PC-9 (cell line): ENCODE measurements at places on chromosomes 1 and 21.

- no peak for DNase-seq
These were observed 605.3 kb upstream of the USP24 start for GRCh38 chr1:55820501-55820900.

- no peak for DNase-seq
These were observed 9.8 kb downstream of the PEX14 start for GRCh38 chr1:10484521-10484920.

- DNase-seq, result no peak
These were observed 96.7 kb downstream of the GALNT2 start for GRCh38 chr1:230163719-230164118.

GRCh38 chr1:216055004-216055403 lies 368.2 kb downstream of the USH2A start:
- DNase-seq, result no peak

- peak; percentile 22 for DNase-seq
These were observed 776 bp downstream of the ITSN1 start for GRCh38 chr21:33642896-33643657.

DNA sequence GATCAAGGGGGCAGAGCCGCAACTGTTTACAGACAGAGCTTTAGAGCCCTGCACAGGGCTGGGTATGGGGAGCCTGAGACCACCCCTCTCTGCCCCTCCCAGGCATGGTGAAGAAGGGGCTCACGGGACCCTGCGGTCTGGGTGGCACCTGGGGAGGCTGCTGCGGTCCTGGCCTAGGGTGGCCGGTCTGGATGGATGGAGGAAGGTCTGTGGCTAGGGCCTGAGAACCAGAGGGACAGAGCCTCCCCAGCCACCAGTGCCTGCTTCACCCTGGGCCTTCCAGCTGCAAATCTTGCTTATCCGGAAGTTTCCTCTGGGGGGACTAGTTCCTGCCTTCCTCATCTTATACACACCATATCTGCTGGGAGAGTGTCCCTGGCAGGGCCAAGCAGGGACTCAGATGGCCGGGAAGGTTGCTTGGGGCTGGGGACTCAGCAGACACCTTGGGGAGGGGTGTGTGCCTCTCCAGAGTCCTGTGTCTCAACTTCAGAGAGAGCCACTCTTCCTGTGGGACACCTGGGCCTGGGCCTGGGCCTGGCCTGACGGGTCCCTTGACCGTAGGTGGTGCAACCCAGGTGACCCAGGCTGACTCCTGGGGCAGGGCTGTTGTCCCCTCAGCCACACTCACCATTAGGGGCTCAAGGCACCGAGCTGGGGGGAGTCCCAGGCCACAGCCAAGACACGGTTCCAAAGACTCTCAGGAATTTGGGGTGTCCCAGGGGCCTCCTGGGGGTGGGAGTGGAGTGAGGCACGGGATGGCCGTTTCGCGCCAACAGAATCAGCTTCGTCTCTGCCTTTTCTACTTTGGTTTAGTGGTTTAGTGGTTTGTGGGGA lies 52.0 kb upstream of the ACTRT2 start:
- DNase-seq, result no peak

GRCh38 chr1:3925762-3926161 lies 25.7 kb upstream of the C1orf174 start:
- no peak for DNase-seq

DNA sequence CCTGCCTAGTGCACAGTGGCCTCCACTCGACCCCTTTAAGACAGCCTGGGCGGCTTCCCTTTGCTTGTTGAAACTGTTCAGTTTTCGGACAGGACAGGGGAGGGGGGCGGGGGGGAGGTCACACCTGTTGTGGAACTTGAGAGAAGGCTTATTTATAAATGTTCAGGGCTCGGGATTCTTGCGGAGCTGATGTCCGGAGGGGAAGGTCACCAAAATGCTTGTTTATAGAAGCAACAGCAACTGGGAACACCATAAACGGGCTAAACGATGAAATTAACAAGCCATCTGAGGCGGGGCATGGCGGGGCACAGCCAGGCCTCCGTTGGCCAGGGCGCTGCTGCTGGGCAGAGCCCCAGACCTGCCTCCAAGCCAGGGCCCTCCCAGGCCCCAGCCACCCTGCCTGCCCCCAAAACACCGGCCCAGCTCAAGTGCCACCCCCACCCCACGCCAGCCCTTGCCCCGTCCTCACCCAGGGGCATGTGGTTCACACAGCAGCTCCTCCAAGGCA lies 59.8 kb upstream of the CASZ1 start:
- DNase-seq, result no peak

GRCh38 chr1:218361298-218362065 lies 16.3 kb downstream of the TGFB2 start:
- no peak for DNase-seq

GRCh38 chr1:206524739-206525364 lies 17.5 kb downstream of the RASSF5 start:
- peak; percentile 56 for DNase-seq

- no peak for DNase-seq
These were observed 26.1 kb downstream of the ARMH1 start for GRCh38 chr1:44700573-44700972.

GRCh38 chr1:53683986-53684740 lies 54.8 kb downstream of the GLIS1 start:
- no peak for DNase-seq

DNA sequence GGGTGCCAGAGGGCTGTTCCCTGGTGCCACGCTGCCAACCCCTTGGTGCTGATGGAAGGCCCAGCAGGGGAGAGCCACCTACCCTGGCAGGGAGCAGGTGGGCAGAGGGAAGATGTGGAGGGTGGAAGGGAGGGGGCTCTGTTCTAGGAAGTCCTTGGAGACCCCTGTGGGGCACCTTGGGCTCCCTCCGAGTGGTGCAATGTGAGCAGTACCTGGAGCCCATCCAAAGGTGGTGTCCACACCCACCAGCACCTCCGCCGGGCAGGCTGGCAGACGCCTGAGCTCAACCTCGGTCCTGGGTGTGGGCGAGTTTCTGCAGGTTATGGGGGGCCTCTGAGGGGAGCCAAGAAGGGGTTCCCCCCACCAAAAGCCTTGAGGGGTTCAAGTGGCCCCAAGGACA lies 11.3 kb upstream of the DNMT3L start:
- no peak for DNase-seq

DNA sequence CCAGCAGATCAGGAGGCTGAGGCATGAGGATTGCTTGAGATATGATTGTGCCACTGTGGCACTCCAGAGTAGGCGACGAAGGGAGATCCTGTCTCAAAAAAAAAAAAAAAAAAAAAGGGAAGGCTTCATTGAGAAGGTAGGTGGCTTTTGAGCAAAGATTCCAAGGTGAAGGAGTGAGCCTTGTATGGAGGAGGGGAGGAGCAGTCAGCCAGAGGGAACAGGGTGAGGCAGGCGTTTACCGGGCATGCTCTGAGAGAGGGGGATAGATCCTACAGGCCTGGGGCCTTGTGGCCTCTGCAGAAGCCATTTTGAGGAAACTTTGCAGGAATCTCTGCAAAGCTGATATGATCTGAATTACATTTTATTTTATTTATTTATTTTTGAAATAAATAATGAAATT lies 5.1 kb upstream of the HDAC1 start:
- no peak for DNase-seq

DNA sequence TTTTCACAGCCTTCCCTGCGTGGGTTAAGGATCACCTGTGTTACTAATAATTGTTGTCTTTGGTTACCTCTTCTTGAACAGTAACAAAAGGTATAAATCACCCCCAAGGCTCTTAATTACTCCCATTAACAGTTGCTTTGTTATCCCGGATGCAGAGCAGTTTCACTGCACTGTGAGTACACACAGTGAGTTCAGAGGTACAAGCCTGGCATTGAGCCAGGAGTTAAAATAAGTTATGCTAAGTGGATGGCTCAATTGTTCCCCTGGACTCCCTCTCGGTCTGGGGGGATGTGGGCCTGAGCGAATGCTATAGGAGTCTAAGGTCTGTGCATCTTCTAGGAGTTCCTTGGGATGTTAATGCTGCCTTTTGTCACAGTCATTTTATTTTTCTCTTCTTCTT lies 258.3 kb downstream of the ATG4C start:
- DNase-seq, result no peak

DNA sequence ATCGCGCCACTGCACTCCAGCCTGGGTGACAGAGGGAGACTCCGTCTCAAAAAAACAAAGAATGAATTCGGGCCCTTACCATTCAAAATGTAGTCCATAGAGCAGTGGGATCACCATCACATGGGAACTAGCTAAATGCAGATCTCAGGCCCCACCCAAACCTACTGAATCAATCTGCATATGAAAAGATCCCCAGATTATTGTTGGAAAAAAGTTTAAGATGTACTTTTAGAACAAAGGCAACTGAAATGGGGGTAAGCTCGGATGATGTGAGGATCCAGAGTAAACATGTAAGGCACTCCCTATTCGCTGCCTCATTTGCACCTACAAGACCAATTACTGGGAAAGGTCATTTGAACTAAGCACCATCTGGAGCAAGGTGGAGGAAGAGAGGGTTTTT lies 803 bp upstream of the FLAD1 start:
- no peak for DNase-seq
